Endothelial cell (in vitro differentiated cells): ENCODE measurements at places on chromosomes 5 and 9.

DNA sequence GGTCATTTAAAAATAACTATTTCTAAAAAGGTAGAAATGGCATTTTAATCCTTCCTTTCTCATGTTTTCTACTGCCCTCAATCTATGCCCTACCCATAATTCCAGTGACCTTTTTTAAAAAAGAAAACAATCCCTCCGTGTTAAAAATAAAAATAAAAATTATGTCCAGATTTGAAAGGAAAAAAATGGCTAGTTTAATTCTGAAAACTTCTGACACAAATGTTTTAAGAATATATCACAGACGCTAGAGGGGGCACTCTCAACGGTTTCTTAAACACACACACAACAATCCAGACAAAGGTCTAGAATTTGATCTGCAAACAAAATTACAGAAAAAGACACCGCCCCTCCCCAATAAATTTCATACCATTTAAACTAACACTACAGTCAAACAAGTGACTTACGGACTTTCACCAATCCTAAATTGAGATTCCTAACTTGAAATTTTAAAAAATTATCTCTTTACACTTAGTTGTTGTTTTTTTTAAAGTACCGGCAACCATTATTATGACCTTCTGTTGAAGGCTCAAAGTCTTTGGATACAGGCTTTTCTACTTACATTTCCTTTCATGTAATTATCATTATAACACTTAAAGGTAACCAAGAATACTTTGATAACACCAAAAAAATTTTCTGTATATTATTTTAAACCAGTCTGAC lies 38.2 kb downstream of the CLINT1 start:
- DNase-seq: peak; percentile 34

DNA sequence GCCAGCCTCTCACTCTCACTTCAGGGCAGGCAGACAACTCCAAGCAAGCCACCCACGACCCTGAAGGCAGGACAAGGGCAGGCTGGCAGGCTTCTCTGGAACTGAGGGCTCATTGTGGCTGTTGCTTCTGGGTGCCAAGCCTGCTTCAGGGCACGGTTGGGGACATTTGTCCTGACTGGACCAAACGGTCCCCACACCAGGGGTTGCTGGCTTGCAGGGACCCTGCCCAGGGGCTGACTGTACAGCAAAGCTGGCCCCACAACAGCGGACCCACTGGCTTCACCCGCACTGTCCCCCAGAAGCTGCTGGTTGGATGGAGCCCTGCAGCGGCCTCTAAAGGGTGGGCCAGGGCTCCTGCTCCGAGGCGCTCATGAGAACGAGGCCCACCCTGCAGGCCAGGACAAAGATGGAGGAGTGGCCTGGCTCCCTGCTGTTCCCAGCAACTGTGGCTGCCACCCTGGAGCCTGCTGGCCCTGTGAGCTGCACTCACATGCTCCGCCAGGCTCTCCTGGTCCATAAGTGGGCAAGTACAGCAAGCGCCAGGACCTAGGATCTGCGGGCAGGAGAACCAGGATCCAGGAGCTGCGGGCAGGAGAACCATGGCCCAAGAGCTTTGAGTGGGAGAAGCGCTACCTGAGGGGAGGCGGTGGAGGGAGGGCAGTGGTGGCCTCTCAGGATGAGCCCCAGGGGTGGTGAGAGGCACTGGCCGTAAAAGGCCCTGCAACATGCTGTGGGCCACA lies 34.4 kb upstream of the NSMF start:
- DNase-seq: no peak

DNA sequence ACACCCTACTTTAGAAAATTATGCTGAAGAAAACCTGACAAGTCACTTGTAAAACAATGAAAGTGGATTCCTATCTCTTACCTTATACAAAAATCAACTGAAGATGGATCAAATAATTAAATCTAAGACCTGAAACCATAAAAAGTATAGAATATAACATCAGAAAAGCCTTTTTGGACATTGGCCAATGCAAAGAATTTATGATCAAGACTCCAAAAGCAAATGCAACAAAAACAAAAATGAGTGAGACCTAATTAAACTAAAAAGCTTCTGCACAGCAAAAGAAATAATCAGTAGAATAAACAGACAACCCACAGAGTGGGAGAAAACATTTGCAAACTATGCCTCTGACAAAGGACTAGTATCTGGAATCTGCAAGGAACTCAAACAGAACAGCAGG lies 303.0 kb upstream of the CDH9 start:
- DNase-seq: no peak

DNA sequence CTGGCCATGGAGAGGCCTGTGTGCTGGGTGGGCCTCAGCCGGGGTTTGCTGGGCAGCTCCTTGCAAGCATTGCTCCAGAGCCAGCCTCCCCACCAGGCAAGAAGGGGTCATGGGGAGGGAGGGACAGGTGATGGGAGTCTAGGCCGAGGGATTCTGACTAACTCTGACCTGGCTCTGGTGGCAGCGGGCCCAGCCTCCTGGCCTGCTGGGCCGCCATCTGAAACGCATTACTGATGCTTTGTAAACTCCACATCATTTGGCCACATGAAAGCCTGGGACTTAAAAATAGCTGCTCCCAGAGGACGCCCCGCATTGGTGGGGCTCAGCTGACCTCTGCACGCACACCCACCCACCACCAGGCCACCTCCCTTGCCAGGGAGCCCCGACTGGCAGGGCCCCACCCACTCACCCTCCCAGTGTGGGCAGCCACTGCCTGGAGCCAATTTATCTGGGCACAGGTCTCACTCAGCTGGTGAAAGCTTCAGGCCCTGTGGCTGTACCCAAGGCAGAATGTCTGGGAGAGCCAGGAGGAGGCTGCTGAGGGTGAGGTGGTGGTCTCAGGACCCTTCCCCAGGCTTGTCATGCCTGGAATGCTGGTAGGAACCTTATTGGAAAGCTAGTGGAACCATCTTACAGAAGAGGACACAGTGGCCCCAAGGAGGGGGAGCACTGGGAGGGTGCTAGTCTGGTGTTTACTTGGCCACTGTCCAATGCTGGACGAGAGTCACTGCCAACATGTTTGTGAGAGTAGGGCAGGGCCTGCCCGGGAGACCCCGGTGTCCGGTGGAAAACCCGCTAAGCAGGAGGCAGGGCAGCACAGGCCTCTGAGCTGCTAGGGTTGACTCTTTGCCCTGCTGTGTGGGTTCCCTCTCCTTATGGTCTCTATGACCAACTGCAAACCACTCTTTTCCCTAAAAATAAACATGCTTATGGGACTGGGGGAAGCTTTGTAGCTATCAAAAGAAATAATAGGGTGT lies 10.8 kb downstream of the TCF7 start:
- no peak for DNase-seq

GRCh38 chr5:79236970-79237739 lies 1.2 kb downstream of the JMY start:
- DNase-seq: peak; percentile 45

- DNase-seq: no peak
These were observed 26.9 kb downstream of the EGFLAM start for GRCh38 chr5:38285226-38285625.

GRCh38 chr5:119409235-119409815 lies 43.0 kb upstream of the HSD17B4 start:
- no peak for DNase-seq

GRCh38 chr5:32852535-32852934 lies 141.4 kb downstream of the NPR3 start:
- no peak for DNase-seq

GRCh38 chr9:130837002-130837511 lies 2.0 kb downstream of the ABL1 start:
- no peak for DNase-seq

- no peak for DNase-seq
These were observed 380.5 kb downstream of the RASEF start for GRCh38 chr9:82682431-82682830.

DNA sequence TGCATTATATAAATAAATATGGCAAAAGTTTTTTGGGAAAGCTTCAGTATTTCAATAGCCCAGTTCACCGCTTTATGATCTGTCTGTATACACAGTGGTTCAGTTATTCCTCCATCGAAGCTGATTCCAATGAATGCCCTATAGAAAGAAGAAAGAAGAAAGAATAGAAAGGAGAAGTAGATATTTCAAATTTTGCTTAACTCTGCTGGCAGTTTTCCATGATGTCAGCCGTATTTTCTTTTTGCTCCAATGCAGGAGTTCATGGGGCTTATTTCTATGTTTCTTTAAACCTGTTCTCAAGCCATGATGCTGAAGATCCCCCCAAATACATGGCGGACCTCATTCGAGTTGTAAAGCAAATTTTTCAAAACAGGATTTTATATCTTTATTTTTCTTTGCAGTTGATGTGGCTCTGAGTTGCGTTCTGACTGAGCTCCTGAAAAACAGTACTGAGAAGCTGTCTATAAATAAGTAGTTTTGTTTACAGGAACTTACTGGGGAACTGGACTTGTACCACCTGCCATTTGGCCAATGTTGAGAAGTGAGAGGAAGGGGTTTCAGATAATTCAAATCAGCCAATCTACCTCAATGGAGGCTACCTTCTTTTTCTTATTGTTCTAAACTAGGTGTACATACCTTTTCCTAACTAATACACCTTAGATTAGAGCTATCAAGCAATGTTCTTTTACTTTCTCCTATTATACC lies 418.5 kb upstream of the MEF2C start:
- no peak for DNase-seq

- no peak for DNase-seq
These were observed 27.3 kb upstream of the TGFBI start for GRCh38 chr5:136001466-136001981.

GRCh38 chr5:105617436-105618215 lies 2053.1 kb downstream of the EFNA5 start:
- DNase-seq: no peak

DNA sequence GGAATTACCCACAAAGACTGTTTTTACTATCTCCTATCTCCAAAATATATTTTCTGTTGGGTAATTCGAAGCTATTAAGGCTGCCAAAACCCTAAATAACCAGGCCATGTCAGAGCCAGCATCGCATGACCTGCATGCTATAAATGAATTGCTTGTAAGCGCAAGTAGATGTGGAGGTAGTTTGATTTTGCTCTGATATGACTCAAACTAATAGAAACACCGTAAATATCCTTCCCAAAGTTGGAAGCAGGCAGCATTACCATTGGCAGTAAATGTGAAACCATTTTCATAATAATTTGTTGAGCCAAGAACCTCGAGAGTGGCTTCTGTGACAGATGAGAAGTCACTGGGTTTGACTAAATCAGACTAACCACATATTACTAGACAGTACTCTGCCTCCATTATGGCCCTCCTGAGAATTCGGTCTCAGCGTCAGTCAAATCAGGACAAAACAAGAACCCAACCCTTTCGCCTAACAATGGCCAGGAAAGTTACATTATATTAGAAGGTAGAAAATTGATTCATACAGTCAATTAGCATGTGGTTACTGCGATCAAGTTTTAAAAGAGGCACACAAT lies 289.8 kb downstream of the SPOCK1 start:
- DNase-seq: no peak

GRCh38 chr5:150043657-150044328 lies 42.6 kb downstream of the CSF1R start:
- DNase-seq: no peak

- no peak for DNase-seq
These were observed 152.7 kb upstream of the ADRA1B start for GRCh38 chr5:159763562-159763961.

DNA sequence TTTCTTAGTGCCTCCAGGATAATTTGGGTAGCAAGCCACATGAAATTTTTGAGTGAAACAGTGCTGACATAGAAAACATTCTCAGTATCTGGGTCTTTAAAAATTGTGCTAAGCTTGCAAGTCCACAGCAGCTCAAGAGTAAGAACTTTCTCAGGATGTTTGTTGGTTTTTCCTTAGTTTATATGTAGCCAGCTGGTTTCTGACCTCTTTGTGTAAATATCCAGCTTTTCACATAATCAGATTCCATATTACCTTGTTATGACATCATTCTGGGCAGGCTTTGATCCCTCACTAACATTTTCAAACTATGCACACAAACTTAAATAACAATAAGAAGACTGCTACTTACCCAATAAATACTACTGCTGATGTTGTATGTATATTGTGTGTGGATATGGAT lies 82.9 kb upstream of the VCAN start:
- no peak for DNase-seq

DNA sequence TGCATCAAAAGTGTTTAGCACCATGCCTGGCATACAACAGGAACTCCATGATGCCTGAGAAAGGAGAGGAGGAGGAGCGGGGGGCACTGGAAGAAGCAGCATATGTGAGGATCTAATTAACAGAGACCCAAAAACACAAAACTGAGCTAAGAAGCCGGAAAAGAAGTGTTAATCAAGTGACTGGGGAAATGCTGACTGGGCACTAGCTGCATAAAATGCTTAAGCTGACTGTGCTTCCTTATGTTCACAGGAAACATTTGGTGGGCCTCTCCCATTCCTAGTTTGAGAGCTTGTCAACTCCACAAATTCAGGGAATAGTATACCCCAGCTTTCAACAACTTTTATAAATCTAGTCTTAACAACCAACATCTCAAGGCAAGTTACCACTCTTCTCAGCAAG lies 26.6 kb downstream of the DEPDC1B start:
- DNase-seq: no peak

DNA sequence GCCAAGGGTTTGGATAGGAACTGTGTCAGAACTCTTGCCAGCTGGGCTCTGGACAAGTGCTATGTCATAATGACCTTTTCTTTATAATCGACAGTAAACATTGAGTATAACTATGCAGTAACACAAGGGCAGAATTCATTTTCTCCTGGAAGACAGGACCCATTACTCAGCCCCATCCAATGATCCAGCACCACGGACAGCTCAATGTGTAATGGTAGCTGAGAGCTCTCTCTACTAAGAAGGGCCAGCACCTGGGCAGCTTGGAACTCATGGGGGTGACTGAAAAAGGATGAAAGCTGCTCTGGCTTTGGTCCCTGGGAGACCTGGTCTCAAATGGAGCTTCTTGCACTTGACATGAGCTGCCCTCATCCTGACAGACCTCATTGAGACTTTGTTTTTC lies 347.8 kb downstream of the TRIM32 start:
- DNase-seq: peak; percentile 62

DNA sequence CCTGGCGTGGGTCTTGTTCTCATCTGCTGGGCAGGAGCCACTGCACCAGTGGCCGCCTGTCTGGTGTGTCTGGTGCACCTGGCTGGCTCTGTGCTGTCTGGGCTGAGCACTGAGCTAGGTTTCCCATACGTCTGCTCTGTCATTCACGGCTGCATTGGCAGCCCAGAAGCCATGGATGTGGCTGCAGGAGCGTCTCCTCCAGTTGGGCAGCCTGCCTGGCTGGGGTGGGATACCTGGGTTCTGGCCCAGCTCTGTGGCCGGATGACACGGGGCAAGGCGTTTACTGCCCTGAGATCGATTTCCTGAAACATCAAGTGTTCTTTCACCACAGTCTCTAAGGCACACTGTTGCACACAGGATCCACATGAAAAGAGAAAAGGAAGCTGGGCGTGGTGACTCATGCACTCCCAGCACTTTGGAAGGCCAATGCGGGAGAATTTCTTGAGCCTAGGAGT lies 25.5 kb upstream of the SLC25A51 start:
- DNase-seq: no peak
